ENCODE measurements at places on chromosomes 6 and 20. TPM values are rescaled to one million over a fixed set of nuclear protein-coding genes. Genes with fewer than 3 reads are reported as not detected.

DNA sequence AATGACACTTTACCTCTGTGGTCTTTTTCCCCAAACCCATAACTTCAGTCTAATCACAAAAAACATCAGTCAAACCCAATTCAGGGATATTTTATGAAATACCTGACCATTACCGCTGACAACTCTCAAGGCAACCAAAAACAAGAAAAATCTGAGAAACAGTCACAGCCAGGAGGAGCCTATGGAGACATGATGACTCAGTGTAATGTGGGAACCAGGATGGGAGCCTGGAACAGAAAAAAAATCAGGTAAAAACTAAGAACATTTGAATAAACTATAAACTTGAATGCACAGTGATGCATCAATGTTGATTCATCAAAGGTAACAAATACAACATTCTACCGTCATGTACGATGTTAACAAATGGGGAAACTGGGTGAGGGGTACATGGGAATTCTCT lies 84.1 kb upstream of the TSHZ2 start:
- H3K36me3 ChIP-seq: no peaks in the 10 kb centered on the region
- H3K27me3 ChIP-seq: no peaks in the 10 kb centered on the region
- no peak overlapping the region for H3K27ac ChIP-seq
- H3K4me1 ChIP-seq: no peaks in the 10 kb centered on the region
- no peak for DNase-seq

- no peak for DNase-seq
- H3K4me1 ChIP-seq: peaks cover 11% of the 10 kb centered on the region
- H3K27me3 ChIP-seq: no peaks in the 10 kb centered on the region
- no peak overlapping the region for H3K4me3 ChIP-seq
- no peaks in the 10 kb centered on the region for H3K36me3 ChIP-seq
Observed at GRCh38 chr6:140225701-140226436, 851.4 kb upstream of the CITED2 start.

BPIFB1 gene
- not detected for total RNA-seq

DNA sequence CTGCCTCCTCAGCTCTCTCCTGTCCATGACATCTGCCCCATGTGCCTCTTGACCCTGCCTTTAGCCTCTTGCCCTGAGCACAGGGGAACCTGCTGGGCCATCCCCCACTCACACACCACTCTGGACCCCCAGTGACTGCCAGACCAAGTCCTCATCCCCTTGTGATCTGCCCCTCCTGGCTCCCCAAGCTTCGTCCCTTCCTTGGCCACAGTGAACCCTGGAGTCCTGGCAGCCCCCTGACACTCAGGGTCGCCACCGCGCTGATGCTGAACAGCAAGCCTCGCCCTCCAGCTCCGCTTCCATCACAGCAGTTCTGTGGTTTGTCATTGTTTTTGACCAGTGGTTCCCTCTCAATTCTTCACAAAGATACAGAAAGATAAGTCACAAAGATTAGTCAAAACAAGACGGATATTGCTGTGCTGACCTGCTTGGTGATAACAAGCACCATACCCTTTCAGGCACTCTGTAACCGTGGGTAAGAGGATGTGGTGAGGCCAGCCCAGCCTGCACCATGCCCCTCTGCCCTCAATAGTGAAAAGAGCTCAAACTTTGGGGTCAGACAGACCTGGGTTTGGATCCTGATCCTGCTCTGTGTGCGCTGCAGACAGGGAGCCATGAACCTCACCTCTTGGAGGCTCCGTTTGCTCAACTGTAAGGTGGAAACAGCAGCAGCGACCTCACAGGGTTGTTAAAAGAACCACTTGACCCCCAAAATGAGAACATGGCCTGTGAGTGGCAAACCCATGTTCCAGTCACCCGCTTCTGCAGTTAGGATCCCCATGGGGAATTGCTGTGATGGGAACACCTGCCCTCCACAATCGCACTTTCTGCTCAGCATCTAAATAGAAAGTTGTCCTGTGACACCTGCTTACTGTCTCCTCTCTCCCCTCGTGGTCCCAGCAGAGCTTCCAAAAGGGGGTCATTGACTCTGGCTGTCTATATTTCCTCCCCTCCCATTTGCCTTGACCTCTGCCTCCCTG lies 114.5 kb downstream of the TOX2 start:
- no peaks in the 10 kb centered on the region for H3K36me3 ChIP-seq
- peaks cover 4% of the 10 kb centered on the region for H3K4me1 ChIP-seq
- H3K27me3 ChIP-seq: peaks cover 16% of the 10 kb centered on the region
- DNase-seq: no peak
- no peak overlapping the region for H3K27ac ChIP-seq
- no peak overlapping the region for H3K4me3 ChIP-seq

FOXA2 gene
- not detected for total RNA-seq

CRISP3 gene
- total RNA-seq: not detected

PPP2R5D gene
- 30.8 TPM for total RNA-seq

DNA sequence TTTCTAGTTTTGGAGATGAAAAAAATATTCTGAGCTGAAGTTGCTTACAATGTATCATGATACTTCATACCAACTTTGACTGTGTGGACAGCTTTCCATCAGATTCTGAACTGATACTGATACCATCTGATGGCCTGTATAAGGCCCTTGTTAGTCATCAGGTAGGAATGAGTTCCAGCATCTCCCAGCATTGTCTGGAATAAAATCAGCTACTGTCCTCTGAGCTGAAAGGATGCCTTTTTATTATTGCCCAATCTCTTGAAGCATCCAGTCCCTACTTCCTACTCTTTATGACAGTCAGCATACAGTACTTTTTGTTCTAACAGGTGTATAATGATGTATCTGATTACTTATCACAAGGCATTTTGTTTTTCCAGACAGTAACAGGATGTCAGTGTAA lies 70.6 kb upstream of the EYA4 start:
- H3K27me3 ChIP-seq: no peaks in the 10 kb centered on the region
- no peak for DNase-seq
- H3K27ac ChIP-seq: no peak overlapping the region
- no peaks in the 10 kb centered on the region for H3K36me3 ChIP-seq
- no peak overlapping the region for H3K4me3 ChIP-seq

POPDC3 gene
- 32.6 TPM for total RNA-seq

DNA sequence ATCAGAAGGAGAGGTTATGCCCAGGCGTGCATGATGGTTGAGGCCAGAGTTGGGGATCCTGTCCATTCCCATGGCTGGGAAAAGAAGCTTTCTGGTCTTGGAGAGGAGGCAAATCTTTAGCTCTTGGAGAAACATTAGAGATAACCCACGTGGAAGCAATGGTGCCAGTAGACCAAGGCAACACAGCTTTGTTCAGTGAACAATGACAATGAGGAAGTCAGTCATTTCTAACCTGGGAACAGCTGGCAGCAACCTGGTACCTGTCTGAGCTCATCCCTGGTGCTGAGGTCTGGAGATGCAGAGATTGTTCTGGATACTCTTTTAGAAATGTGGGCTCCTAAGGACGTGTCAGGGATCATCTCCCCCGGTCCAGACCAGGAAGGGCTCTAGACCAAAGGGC lies 76.7 kb upstream of the PAX1 start:
- no peak overlapping the region for H3K4me3 ChIP-seq
- no peaks in the 10 kb centered on the region for H3K36me3 ChIP-seq
- H3K4me1 ChIP-seq: no peaks in the 10 kb centered on the region
- no peak for DNase-seq
- H3K27ac ChIP-seq: no peak overlapping the region

- no peaks in the 10 kb centered on the region for H3K36me3 ChIP-seq
- DNase-seq: no peak
- H3K27me3 ChIP-seq: no peaks in the 10 kb centered on the region
- no peak overlapping the region for H3K27ac ChIP-seq
- H3K4me1 ChIP-seq: no peaks in the 10 kb centered on the region
Observed at GRCh38 chr6:167980911-167981580, 16.4 kb upstream of the KIF25 start.

FAM83D gene
- total RNA-seq: 2.2 TPM

GRCh38 chr6:114342086-114342825 lies 567 bp downstream of the HS3ST5 start:
- no peak overlapping the region for H3K27ac ChIP-seq
- H3K4me1 ChIP-seq: no peaks in the 10 kb centered on the region
- H3K4me3 ChIP-seq: peak overlapping the region; percentile 57
- no peaks in the 10 kb centered on the region for H3K36me3 ChIP-seq

FOXS1 gene
- 0.36 TPM for total RNA-seq

GRCh38 chr6:65045801-65046200 lies 661.2 kb downstream of the EYS start:
- H3K36me3 ChIP-seq: no peaks in the 10 kb centered on the region
- no peak for DNase-seq
- no peak overlapping the region for H3K27ac ChIP-seq
- H3K27me3 ChIP-seq: no peaks in the 10 kb centered on the region

DNA sequence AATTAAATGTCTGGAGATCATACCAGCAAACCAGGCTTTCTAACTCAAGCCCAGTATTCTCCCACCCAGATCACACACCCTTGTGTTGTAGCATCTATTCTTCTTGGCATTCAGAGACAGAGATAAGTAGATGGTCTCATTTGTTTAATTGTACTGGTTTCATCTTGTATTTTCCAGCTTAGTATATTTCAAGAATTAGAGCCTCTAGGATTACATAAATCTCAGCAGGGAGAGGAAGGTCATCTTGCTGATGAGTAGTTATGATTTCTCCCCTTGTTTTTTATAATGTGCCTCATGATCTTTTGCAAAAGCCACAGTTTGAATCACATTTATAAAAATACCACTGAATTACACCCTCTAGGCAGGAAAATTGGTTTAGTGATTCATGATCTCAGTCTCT lies 106.6 kb upstream of the NRSN1 start:
- no peak overlapping the region for H3K27ac ChIP-seq
- no peaks in the 10 kb centered on the region for H3K27me3 ChIP-seq
- H3K4me1 ChIP-seq: no peaks in the 10 kb centered on the region
- no peak overlapping the region for H3K4me3 ChIP-seq
- DNase-seq: no peak

ECT2L gene
- under 0.01 TPM for total RNA-seq

DNA sequence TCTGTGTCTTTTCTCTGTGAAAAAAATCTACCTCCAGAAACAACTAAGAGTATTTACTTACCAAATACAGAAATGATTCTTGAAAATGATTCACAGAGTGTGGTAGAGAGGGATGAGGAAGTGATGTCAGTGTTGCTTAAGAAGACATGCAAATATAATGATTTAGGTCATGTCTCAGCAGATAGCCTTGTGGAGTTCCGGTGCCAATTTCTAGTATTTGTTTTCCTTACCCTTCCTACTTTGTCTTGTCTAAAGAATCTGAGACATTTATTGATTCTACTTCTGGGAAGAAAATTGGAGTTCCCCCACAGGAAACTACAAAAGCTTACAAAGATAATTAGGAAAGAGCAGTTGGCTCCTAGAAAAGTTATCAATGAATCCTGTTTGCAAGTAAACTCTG lies 68.8 kb downstream of the GJA1 start:
- no peaks in the 10 kb centered on the region for H3K27me3 ChIP-seq
- peaks cover 35% of the 10 kb centered on the region for H3K4me1 ChIP-seq
- no peaks in the 10 kb centered on the region for H3K36me3 ChIP-seq
- peak overlapping the region; percentile 97 for H3K27ac ChIP-seq
- H3K4me3 ChIP-seq: no peak overlapping the region

DNA sequence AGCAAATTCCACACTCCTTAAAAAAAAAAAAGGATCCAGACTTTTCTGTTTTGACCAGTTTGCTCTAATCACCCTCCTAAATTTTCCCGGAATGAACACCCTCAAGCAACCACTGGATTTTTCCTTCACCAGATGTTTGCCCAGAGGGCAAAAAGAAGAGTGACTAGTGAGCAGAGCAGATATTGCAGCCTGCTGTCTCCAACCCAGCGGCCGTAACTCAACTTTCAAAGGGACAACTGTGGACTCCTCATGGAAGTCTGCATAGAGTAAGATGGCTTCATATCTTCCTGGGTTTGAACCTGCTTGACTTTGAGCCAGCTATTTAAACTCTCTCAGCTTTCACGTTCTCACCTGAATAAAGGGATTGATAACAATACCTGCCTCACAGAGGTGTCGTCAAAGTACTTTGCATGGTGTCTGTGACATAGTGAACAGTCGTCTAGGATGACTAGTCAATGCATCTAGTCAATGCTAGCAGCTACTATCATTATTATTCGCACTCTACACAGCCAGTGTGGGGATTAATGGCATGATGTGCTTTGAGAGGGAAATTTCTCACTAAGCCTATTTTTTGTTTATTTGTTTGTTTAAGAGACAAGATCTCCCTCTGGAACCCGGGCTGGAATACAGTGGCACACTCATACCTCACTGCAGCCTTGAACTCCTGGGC lies 92.2 kb upstream of the HIVEP1 start:
- H3K4me3 ChIP-seq: no peak overlapping the region
- peaks cover 31% of the 10 kb centered on the region for H3K4me1 ChIP-seq
- H3K27me3 ChIP-seq: no peaks in the 10 kb centered on the region
- H3K27ac ChIP-seq: peak overlapping the region; percentile 82

MANEA gene
- total RNA-seq: 15.9 TPM

GRCh38 chr20:37994512-37994911 lies 38.7 kb downstream of the TTI1 start:
- peaks cover 25% of the 10 kb centered on the region for H3K4me1 ChIP-seq
- peak; percentile 93 for DNase-seq
- H3K27ac ChIP-seq: no peak overlapping the region
- H3K36me3 ChIP-seq: peaks cover 48% of the 10 kb centered on the region
- H3K4me3 ChIP-seq: no peak overlapping the region

LIME1 gene
- total RNA-seq: 1.8 TPM

DEFB121 gene
- not detected for total RNA-seq

CLIC5 gene
- total RNA-seq: not detected

DNA sequence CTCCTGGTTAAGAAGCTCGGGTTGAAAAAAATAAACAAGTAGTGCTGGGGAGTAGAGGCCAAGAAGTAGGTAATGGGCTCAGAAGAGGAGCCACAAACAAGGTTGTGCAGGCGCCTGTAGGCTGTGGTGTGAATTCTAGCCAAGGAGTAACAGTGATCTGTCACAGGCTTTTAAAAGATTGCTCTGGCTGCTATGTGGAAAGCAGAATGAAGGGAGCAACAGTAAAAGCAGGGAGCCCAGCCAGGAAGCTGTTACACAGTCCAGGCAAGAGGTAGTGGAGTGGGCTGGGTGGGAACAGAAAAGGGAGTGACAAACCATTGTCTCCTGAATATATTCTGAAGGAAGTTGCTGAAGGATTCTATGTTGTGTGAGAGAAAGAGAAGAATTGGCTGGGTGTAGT lies 2.0 kb downstream of the HFE start:
- no peak for DNase-seq
- no peaks in the 10 kb centered on the region for H3K27me3 ChIP-seq
- peaks cover 12% of the 10 kb centered on the region for H3K4me1 ChIP-seq
- peaks cover 11% of the 10 kb centered on the region for H3K36me3 ChIP-seq
- no peak overlapping the region for H3K27ac ChIP-seq
- H3K4me3 ChIP-seq: no peak overlapping the region

DNA sequence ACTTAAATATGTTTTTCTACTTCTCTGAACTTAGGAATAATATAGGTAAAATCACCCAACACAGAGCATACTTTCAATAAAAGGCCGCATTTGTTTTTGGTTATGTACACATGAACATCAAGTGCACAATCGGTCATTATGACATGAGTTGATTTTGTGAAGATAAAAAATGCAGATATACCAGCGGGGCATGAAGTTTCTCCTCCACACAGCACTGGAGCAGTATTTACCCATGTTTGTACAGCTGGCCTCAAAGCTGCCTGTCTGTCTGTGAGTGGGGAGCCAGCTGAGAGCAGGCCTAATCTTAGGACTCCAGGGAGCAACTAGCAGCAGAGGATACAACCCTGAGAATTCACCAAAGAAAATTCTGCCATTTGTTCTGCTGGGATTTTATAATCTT lies 206.5 kb downstream of the TPBG start:
- no peak overlapping the region for H3K4me3 ChIP-seq
- H3K27ac ChIP-seq: no peak overlapping the region
- no peaks in the 10 kb centered on the region for H3K36me3 ChIP-seq

- H3K4me3 ChIP-seq: no peak overlapping the region
- no peaks in the 10 kb centered on the region for H3K27me3 ChIP-seq
- peak overlapping the region; percentile 93 for H3K27ac ChIP-seq
- DNase-seq: peak; percentile 93
Observed at GRCh38 chr6:34243131-34243771, 5.6 kb downstream of the SMIM29 start.

Data from osteoblast (primary cell).